ENCODE measurements at places on chromosomes 1 and 21. TPM values are rescaled to one million over a fixed set of nuclear protein-coding genes. Genes with fewer than 3 reads are reported as not detected.

The MASP2 gene
- total RNA-seq, result 0.24 TPM

The OR10Z1 gene
- total RNA-seq, result not detected

The PADI2 gene
- 0.95 TPM for total RNA-seq

The RPTN gene
- 0.07 TPM for total RNA-seq

The CCDC181 gene
- not detected for total RNA-seq

The IL20 gene
- 0.74 TPM for total RNA-seq

The ACKR1 gene
- total RNA-seq, result not detected

The TNFSF18 gene
- total RNA-seq, result 0.31 TPM

The LENEP gene
- total RNA-seq, result not detected

The BCAN gene
- total RNA-seq, result not detected

The PKN2 gene
- total RNA-seq, result 36.7 TPM

The TSPEAR gene
- not detected for total RNA-seq

The RLF gene
- total RNA-seq, result 14.0 TPM

The CHD5 gene
- 0.10 TPM for total RNA-seq

The CFAP141 gene
- total RNA-seq, result not detected

The PLA2G2A gene
- total RNA-seq, result not detected

The FASLG gene
- total RNA-seq, result not detected

The NRIP1 gene
- total RNA-seq, result 28.4 TPM

The SLC22A15 gene
- total RNA-seq, result 7.1 TPM

The SGIP1 gene
- total RNA-seq, result 0.11 TPM

The RGL1 gene
- 1.1 TPM for total RNA-seq

The OR2M3 gene
- total RNA-seq, result not detected

The IRF6 gene
- 160 TPM for total RNA-seq

The KAZN gene
- total RNA-seq, result 8.7 TPM

The RBM11 gene
- total RNA-seq, result 0.25 TPM

The PSRC1 gene
- total RNA-seq, result 33.5 TPM

The LY9 gene
- not detected for total RNA-seq

The TNFRSF25 gene
- total RNA-seq, result 34.3 TPM

The SELP gene
- not detected for total RNA-seq

The MANEAL gene
- 0.39 TPM for total RNA-seq

The C1orf210 gene
- 3.8 TPM for total RNA-seq

The OVAAL gene
- not detected for total RNA-seq

The HMCN1 gene
- total RNA-seq, result 0.85 TPM

The CRP gene
- total RNA-seq, result not detected

The A3GALT2 gene
- total RNA-seq, result not detected

The MXRA8 gene
- total RNA-seq, result 0.32 TPM

The CD5L gene
- total RNA-seq, result not detected

The C1orf21 gene
- total RNA-seq, result 37.7 TPM

The MAN1C1 gene
- 0.07 TPM for total RNA-seq

The FMO3 gene
- not detected for total RNA-seq

The ST6GALNAC3 gene
- total RNA-seq, result 0.07 TPM

The F5 gene
- not detected for total RNA-seq

The LHX8 gene
- total RNA-seq, result not detected
